Eye (tissue), 1 donor: ENCODE measurements at places on chromosomes 11 and 22.

DNA sequence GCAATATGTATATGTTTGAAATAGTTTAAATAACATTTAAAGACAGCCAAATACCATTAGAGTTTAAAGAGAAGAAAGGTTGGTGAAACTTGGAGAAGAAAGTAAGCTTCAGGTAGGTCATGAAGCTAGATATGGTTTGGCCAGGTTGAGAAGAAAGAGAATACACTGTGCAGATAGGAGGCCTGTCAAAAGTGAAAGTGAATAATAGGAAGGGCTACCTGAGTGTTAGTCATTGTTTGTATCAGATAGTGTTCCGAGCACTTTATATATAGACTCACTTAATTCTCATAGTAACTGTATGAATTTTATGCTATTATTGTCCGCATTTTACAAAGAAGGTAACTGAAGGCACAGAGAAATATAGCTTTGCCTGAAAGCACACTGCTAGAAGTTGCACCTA, 56.9 kb downstream of the USP47 start:
- no peak for DNase-seq

DNA sequence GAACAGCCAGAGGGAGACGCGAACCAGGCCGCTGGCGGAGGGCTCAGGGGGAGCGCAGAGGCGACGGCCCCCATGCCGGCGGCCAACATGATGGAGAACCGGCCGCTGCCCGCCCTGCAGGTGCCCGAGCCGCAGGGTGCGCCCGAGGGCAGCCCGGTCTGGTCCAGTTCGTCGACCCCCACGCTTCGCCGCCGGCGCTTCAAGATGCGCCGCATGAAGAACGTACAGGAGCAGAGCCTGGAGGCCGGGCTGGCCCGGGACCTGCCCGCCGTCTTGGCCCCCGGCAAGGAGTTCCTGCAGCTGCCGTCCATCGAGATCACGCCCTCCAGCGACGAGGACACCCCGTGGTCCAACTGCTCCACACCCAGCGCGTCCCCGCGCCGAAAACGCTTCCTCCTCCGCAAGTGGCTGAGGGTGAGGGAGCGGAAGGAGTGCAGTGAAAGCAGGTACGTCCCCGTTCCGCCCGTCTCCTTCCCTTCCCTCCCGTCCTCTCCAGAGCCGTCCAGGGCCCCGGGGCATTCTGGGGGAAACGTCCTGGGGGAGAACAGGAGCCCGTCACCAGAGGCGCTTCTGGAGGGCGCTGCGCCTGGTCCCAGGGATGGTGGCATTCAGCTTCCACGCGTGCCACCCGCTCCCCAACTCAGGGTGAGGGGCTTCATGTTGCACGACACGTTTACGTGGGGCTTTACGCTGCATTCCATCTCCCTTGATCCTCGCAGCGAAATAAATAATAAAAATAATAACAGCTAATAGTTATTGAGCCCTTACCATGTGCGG, 840 bp downstream of the GRAMD1B start:
- peak; percentile 79 for DNase-seq

DNA sequence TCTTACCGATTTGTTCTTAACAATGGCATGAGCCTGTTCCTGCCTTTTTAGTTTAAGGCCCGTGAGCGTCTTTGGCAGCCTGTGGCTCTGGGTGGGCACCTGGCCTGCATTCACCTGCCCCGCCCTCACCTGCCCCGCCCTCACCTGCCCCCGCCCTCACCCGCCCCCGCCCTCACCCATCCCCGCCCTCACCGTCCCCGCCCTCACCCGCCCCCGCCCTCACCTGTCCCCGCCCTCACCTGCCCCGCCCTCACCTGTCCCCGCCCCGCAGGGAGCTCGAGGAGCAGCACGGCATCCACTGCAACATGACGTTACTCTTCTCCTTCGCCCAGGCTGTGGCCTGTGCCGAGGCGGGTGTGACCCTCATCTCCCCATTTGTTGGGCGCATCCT, 14.2 kb downstream of the GATD1 start:
- DNase-seq, result no peak

GRCh38 chr11:122882857-122883645, 492 bp downstream of the JHY start:
- peak; percentile 83 for DNase-seq

DNA sequence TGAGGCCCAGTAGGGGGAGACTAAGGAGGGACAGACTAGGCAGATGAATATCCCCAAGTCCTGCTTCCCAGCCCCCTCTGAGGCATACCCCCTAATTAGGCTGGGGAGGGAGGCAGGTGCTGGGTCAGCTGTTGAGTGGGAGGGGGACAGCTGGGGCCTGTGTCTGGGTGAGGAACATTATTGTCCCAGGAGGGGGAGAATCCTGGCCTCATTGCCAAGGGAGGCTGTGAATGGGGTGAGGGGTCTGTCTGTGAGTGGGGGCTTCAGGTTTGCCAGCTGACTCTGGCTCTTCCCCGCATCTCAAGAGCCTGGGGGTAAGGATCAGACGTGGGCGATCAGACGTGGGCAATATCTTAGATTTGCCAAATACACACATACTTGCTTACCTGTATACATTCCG, 2.1 kb downstream of the INPPL1 start:
- DNase-seq, result peak; percentile 51
